ENCODE measurements at places on chromosomes 3 and 15. TPM values are rescaled to one million over a fixed set of nuclear protein-coding genes. Genes with fewer than 3 reads are reported as not detected.

- no peak for DNase-seq
- no peaks in the 10 kb centered on the region for H3K36me3 ChIP-seq
- no peak overlapping the region for H3K4me3 ChIP-seq
Observed at GRCh38 chr3:16911916-16912315, 27.2 kb downstream of the PLCL2 start.

DNA sequence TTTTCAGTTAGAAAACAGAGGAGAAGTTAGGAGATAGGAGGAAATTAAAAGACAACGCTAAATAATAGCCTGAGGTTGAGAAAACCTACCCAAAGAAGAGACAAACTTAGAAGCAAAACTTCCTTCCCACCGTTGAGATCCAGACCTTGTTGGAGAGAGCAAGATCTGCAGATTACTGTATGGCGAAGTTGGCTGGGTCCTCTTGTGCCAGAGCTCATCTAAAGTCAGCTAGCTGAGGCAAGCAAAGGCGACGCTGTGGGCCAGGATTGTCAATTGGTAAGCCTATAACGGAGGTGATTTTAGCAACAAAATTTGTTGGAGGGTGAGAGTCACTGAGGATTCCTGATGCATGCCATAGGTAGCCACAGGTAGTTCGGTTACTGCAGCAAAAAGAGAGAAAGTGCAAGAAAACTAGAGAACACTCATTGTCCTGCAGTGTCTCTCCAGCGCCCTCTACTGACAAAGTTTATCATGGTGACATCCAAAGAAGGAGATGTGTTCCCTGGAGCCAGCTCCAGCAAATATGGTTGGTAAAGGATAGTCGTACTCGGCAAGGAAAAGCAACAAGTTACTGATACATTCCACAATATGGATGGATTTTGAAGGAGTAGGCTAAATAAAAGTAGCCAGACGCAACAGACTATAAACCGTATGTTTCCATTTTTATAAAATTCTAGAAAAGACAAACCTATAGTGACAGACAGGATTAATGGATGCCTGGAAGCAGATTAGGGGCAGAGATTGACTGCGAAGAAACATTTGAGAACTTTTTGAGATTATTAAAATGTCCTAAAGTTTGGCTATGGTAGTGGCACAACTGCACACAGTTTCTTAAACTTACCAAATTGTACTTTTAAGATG lies 9.8 kb upstream of the OR5K4 start:
- H3K4me3 ChIP-seq, result no peak overlapping the region
- no peaks in the 10 kb centered on the region for H3K27me3 ChIP-seq
- H3K4me1 ChIP-seq, result no peaks in the 10 kb centered on the region
- no peaks in the 10 kb centered on the region for H3K36me3 ChIP-seq
- DNase-seq, result peak; percentile 66
- H3K27ac ChIP-seq, result no peak overlapping the region

- no peaks in the 10 kb centered on the region for H3K27me3 ChIP-seq
Observed at GRCh38 chr15:39598958-39599845, 18.3 kb downstream of the THBS1 start.

The SOX14 gene
- polyA plus RNA-seq, result not detected

DNA sequence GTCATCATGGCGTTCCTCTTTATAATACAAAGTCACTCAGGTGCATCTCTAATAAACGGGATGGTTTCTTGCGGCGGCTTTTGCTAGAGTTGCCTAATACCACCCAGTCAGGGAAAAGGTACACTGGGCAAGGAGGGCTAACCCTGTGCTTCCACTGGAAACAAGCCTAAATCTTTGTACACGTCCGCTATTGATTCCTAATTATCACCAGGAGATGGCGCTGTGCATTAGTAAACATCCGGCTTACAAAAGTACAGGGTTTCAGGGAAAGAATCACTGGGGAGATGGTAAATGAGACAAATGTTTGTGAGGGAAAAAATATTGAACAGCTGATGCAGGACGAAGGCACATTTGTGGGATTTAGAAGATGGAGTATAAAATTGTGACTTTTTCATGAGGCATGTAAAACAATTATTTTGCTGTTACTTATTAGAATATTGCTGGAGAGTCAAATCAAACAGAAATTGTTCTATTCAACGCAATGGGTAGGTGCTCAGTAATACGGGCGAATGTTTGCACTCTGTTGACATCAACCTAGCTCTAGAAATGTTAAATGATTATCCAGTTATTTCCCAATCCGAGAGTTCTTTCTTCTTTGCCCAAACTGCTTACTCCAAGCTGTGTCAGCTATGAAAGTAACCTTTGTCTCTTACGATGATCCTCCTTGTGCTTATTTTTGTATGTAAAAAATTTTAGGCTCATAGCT lies 50.6 kb downstream of the GMNC start:
- H3K36me3 ChIP-seq, result no peaks in the 10 kb centered on the region
- no peak overlapping the region for H3K27ac ChIP-seq
